ENCODE measurements at places on chromosomes 3 and 15.

GRCh38 chr15:39359771-39360170 is 221.1 kb upstream of the THBS1 start:
- no peak for DNase-seq

DNA sequence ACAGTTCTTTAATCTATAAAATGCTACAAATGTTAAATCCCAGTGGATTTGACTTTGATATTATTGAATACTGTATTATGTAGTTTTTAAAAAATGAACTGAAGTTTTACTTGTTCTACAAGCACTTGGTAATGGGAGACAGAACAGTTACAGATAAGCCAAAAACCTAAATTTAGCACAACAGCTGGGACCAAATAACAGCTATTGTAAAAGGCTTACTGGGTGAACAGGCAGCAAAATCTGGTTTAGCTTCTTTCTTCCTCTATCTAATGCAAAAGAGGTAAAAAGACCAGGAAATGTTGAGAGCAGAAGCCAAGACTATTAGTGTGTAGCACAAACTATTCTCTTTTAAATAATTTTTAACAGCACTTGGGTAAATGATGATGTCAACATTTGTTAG is 1.6 kb upstream of the ATOSA start:
- DNase-seq: no peak

DNA sequence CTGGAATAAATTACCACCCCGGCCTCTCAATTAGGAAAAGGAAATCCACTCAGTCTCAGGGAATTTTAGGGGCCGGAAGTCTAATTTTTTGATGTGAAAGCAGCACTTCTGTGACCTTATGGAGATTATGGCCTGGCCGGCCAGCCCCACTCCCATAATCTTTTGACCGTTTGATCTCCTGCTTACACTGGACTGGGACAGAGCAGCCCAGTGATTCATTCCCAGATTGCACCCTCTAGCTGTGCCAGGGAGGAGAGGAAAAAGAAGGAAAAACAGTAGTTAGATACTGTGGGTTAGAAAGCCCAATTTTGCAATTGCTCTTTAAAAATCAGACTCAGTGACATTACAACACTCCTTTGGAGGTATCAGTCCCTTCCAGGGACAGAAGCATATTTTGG is 32.4 kb downstream of the GJD2 start:
- DNase-seq: no peak

GRCh38 chr15:59170295-59171066 is 36.2 kb upstream of the LDHAL6B start:
- no peak for DNase-seq

DNA sequence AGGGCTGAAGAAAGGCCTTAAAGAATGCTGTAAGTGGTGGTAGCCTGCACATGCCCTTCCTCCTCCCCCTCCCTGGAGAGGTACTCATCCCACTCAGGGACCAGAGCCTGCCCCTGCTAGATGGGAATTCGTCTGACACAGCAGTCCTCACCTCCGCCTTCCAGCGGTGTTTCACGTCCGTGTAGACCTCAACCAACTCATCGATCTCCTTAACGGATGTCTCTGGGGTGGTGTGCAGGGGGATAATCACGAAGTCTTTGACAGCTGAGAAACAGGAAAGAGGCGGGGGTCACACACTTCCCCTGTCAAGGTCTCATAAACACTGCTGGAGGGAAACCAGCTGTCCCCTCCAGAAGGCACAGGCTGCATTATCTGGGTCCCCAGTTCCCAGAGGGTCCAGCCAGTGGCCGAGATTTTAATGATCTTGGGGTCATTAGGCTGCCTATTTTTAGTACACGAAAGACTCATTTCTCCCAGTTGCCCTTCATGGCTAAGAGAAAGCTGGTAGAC is 9.9 kb downstream of the DNASE1L3 start:
- no peak for DNase-seq

GRCh38 chr3:136161516-136161915 is 34.6 kb downstream of the MSL2 start:
- no peak for DNase-seq

DNA sequence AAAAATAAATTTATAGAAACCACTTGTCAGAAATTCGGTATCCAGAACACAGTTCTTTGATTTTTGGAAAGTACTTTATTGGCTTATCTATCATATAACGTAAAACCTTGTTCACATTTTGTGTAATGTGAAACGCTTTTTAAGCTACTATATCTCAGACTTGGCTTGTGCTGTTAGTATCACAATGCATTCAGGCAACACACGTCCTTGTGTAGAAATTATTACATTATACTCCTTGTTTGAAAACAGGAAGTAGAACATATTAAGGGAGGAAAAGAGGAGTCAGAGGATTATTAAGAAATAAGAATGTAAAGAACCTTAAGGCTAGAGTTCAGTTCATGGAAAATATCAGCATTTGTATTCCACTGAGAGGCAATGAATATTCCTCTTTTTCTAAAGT is 1.6 kb downstream of the DNAJC13 start:
- no peak for DNase-seq

DNA sequence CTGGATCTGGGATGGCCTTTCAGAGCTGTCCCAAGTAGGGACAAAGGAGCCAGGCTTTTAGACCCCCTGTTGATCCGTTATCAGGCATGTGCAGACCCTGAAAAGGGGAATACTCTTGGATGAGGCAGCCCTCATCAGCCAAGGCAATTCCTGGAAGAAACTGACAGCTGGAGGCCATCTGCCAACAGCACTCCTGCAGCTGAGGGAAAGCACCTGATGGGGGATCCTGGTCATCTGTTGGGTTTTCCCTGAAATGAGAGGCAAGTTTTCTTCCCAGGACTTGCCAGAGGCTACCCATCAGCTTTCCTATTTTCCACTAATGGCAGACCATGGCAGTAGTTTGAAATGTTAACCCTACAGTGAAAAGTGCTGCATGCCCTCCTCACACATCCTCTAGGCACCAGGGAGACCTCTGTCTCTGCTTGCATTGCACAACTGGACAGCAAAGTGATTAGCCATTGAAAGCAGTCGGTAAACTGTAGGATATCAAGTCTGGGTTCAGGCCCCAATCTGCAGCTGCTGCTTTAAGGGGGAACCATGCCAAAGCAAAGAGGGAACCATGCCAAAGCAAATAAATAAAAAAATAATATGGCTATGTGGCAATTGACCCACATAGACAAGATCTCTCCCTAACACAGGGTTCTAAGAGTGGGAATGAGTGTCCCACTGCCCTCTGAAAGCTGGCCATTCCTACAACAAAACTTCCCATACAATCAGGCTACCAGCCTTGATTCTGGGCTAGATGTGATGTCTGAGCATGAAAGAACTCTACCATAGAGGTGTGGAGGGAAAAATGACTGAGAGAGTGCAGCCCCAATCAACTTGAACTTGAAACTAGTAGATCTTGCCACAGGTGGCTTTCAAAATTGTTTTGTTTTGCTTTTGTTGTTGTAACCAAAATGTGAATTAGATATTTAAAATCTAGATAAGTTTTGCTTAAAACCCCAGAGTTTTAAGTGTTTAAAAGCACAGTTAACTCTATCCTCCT is 232.0 kb upstream of the STT3B start:
- DNase-seq: no peak

DNA sequence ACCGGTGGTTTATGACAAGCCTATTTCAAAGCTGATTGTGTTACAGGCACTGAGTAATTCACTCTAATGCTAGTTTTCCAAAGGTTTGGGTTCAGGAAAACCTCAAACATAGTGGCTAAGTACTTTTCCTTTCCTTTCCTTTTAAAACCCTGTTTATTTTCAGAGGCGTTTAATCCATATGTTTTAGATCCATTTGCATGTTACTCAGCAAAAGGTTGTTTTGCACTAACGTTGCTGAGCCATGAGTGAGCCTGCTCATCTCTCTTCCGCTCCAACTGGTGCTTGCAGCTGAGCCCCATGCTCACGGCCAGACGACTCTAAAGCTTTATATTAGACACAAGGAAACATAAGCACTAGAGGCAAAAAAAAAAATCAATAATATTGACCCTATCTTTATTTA is 9.4 kb downstream of the CEMIP start:
- no peak for DNase-seq

DNA sequence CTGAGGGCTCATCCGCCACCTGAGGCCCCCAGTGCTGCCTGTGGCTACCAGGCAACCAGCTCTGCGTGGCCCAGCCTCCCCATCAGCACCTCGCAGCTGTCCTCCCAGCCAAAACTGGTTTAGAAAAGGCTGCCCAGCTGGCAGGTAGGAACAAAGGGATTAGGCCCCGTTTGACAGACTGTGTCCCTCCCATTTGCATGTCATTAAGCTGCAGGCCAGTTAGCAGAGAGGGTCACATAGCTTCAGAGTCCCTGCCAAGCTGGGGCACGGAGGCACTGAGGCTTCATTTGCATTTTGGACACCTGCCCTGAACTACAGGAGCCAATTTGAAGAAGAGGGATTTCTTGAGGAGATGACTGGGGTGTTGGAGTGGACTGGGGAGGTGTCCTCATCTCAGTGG is 177.9 kb downstream of the TLE3 start:
- DNase-seq: no peak

DNA sequence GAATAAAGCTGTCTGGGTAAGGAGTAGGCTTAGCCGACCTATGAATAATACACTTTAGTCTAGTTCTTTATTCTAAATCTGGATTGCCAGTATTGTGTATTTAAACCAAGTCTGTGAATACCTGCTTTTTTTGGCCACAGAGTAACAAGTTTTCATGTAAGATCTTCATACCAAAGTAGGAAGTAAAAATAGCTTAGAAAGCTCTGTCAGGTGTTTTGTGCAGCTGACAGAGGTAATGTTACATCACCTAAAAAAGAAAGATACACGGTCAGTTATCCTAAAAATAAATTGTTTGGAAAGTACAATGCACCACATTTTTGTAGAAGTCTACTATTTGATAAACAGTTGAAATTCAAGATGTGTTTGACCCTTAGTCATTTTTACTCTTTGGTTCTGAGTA is 16.5 kb downstream of the CALML4 start:
- no peak for DNase-seq

DNA sequence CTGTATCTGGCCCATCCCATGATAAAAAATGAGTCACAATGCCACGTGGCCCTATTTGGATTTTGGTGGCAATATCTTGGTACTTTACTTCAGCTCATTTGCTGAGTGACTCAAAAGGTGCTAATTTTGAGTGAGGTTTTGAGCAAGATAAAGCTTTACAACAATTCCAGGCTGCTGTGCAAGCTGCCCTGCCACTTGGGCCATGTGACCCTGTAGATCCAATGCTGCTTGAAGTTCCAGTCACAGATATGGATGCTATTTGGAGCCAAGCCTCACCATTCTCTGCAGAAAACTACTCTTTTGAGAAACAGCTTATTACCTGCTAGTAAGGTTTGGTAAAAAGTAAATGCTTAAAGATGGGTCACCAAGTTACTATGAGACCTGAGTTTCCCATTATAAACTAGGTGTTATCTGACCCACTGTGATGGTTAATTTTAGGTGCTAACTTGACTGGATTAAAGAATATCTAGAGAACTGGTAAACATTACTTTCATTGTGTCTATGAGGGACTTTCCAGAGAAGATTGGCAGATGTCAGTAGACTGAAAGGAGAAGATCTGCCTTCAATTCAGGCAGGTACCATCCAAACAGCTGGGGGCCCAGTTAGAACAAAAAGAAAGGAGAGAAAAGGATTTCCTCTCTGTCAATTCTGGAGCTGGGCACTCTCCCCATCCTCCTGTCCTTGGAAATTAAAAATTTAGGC is 1083.9 kb downstream of the DIPK2A start:
- no peak for DNase-seq

- DNase-seq: no peak
Measured at GRCh38 chr3:132090921-132091320, 56.1 kb upstream of the CPNE4 start.

DNA sequence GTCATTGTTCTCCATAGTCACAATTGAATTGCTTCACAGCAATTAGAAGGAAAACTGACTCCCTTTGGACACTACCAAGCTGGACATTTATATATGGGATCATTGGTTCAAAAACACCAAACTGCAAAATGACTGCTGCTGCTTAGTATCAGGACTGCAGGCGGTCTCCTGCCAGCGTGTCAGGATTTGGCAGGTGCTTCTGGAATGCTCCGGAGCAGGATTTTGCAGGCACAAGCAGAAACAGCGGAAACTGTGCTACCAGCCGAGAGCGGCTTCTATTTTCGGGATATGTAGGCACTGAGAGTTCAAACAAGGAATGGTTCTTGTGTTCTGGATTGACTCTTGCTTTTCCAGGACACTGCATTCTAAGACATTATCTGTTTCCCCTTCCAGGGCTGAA is 95.5 kb downstream of the SSR3 start:
- DNase-seq: no peak

- DNase-seq: no peak
Measured at GRCh38 chr3:52315977-52316764, at the start of gene DNAH1. Gene DNAH1 (plus strand): TSS chr3:52316319. CDS start chr3:52322443, 6,124 bp downstream.

- DNase-seq: no peak
Measured at GRCh38 chr3:124700880-124701684, 29.2 kb upstream of the UMPS start.

DNA sequence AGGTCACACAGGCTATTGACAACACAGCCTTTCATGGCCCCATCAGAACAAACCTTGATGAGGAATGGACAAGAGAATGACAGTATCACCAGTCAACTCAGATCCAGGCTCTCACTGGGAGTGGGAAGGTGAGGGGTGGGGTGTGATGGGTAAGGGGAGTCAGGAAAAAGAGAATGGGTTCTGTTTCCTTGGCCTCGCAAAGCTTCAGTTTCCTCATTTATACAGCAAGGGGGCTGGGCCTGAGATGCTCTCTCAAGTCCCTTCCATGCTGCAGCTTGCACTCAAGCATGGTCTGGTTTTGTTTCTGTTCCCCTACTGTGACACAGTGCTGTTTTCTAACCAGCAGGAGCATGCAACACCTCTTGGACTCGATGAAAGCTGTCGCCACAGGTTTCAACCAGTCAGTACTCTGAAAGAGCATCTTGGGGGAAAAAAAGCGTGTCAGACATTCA is 65.7 kb upstream of the IL12A start:
- DNase-seq: no peak

DNA sequence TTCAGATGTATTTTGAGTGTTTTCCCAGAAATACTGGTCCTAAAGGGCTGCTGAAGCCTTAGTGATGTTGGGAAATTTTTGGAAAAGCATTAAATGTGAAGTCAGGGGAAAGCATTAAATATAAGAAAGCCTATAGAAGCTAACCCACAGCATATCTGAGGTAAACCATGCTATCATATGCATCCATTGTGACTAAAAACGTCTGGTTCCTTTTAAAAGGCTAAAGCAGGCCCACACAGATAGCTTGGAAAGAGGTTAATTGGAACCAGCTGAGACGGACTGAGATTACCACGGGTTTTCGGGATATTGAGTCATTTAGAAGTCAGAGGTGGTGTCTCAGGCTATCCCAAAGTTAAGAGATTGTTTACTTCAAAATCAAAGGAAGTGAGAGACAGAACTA is 78.2 kb downstream of the CYP19A1 start:
- no peak for DNase-seq

DNA sequence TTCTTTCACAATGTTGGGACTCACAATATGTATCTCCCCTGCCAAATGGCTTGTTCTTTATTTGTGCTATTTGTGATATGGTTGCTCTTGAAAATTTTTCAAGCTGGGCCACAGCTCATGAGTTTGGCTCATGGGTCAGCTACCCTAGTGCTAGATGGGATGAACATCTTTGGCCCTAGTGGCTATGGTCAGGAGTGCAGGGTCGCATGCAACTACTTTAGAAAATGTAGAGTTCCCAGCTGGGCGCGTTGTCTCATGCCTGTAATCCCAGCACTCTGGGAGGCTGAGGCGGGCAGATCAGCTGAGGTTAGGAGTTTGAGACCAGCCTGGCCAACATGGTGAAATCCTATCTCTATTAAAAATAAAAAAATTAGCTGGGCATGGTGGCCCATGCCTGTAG is 55.8 kb downstream of the POLR2M start:
- DNase-seq: no peak

GRCh38 chr3:12179441-12179840 is 20.7 kb upstream of the TIMP4 start:
- no peak for DNase-seq

GRCh38 chr15:49148298-49148697 is 7.1 kb downstream of the COPS2 start:
- DNase-seq: no peak
